NCI-H69 (cell line): ENCODE measurements at places on chromosomes 5 and 9.

- DNase-seq = no peak
These were observed 297.9 kb upstream of the PTGER4 start for GRCh38 chr5:40381676-40382363.

- no peak for DNase-seq
These were observed 291.5 kb downstream of the SEC61B start for GRCh38 chr9:99513441-99514112.

DNA sequence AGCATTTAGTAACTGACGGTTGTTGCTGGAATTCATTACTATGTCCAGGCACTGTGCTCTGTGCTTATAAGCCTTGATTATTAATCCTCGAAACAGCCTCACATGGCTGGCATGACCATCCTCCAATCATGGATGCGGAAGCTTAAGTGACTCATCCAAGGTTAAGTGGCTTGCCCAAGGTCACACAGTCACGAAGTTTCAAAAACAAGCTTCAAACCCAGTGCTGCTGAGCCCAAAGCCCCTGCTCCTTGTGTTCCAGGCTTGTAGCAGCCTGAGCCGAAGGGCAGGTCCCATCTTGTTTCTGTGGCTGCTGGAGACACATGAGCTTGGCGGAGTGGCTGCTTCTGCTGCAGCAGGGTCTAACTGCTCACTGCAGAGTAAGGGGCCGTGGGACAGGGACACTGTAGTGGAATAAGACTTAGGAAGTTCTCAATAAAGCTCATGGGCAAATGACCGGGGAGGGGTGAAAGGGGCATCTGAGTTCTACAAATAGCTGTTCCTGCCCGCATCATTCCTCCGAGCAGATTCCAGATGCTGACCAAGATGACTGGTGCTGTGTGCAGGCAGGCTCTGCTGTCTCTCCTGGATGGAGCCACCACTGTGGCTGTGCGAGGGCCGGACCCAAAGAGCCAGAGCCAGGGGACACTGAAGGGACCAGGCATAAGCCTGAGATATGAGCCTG, 32.4 kb downstream of the WHRN start:
- no peak for DNase-seq

DNA sequence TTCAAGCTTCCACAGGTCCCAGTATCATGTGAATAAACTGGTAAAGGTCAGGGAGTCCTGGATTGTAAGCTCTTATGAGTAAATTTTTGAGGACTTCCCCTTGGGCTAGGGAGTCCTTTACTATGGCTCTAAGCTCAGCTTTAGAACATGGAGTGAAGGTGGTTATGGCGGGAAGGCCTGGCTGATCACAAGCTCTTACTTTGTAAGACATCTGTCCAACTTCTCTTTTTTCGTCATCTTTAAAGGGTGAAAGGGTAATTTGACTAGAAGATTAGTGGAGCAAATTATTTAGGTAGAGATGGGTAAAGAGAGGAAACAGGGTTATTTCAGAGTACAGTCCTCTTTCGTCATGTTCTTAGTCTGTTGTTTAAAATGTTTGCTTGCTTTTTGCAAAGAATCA, 155.4 kb downstream of the AOPEP start:
- DNase-seq = no peak

GRCh38 chr5:148965511-148966265, 97.2 kb downstream of the SH3TC2 start:
- peak; percentile 32 for DNase-seq

GRCh38 chr9:119044806-119045205, 324.4 kb downstream of the BRINP1 start:
- no peak for DNase-seq

- peak; percentile 94 for DNase-seq
These were observed 427.9 kb downstream of the KCTD16 start for GRCh38 chr5:144598451-144599068.
